IPS DF 19.7 (cell line): ENCODE measurements at places on chromosomes 1 and 21.

DNA sequence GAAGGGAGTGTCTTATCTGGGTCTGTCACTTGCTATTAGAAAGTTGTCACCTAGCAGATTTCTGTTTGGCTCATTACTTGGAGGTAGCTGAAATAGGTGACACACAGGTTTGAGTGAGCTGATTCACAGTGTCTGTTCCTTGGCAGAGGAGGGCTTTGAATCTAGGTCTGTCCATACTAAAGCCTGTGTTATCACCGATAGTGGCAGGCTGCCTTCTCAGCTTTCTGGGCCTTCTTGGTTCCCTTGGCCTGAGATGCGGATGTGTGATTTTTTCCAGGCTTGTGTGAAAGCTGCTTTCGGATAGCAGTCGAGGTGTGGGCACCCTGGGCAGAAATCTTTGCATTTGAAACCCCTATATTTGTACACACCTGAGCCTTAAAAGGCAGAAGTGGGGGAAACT lies 73.9 kb downstream of the ACTL8 start:
- DNase-seq = no peak

- no peak for DNase-seq
Measured at GRCh38 chr1:154467434-154468102, 34.5 kb upstream of the TDRD10 start.

DNA sequence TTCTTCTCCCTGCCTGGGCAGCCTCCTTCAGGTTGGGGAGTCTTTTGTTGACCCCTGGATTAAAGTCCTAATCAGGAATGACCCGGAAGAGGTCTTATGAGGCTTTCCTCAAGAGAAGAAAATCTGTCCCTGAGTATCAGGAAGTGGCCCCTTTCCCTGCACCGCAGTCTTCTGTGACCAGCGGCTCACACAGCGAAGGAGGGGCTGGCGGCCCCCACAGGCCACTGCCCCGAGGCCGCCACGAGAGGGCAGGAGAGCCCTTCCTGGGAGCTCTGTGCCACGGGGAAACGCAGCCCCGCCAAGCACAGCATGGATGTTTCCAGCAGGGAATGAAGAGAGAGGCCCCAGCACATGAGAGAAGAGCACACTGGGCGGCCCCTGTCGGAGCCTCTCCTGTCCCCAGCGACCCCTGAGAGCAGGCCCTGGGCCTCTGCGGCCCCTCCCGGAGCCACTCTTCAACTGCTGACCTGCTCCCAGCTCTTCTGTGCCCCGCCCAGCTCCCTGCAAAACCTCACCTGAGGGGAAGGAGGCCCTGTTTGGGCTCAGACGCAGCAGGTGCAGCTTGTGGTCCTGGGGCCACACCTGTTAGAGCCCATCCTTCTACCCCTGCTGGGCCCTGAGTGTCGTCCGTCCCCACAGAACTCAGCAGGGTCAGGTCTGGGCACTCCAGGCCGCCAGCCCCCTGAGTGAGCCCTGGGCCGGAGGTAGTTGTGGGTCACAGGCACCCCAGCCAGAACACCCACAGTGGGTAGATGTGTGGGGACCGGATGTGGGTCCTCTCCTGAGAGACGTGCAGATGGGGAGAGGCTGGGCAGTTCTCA lies 4.9 kb upstream of the POFUT2 start:
- no peak for DNase-seq

GRCh38 chr1:20359451-20360330 lies 69.0 kb downstream of the VWA5B1 start:
- no peak for DNase-seq

DNA sequence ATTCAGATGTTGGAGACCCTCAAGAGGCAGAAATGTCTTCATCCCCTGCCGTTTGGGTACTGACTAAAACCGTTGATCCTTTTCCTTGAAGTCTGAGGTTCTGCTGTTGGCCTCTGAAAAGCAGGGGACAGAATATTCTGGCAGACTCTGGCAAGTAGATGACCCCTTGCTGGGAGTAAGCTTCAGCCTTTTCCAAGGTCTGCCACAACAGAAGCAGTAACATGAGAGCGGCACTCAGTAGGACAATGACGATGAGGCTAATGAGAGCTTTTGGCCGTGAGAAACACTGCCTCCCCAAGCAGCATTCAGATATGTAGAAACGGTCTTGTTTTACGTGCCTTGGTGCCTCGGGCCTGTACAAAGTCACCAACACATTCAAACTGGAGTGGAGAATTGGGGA lies 143.7 kb downstream of the ST6GALNAC5 start:
- DNase-seq = no peak

- DNase-seq = no peak
Measured at GRCh38 chr1:213550804-213551203, 437.0 kb upstream of the PROX1 start.

GRCh38 chr1:114154963-114155322 lies 1.3 kb upstream of the SYT6 start:
- DNase-seq = no peak

GRCh38 chr1:231419738-231420298 lies 2.3 kb downstream of the EGLN1 start:
- no peak for DNase-seq

DNA sequence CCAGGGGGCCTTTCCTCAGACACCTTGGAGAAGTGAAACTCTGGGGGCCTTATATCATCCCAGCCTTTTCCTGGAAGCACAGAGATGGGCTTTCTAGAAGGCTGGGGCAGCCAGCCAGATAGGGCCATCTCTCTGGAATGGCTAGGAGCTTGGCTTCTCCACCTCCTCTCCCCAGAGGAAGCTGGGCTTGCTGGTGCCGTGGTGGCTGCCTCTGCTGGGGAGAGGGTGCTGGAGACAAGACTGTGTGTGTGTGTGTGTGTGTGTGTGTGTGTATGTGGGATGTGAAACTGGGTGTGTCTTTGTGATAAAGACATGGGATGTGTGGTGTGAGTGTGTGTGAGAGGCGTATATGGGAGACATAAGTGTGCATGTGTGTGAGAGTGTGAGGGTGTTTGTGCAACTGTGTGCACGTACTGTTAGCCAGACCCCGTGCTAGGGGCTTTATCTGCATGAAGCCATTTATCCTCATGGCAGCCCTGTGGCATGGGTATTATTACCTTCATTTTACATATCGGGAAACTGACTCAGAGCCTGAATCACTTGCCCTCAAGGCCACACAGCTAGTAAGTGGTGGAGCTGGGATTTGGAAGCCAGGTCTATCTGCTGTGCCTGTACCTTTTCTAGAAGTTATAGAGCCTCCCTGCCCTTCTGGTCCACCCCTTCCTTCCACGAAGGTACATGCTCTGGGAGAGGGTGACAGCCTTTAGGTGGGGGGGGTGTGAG lies 44.2 kb downstream of the PTPRU start:
- DNase-seq = no peak

GRCh38 chr1:206674745-206675175 lies 9.9 kb upstream of the MAPKAPK2 start:
- no peak for DNase-seq

DNA sequence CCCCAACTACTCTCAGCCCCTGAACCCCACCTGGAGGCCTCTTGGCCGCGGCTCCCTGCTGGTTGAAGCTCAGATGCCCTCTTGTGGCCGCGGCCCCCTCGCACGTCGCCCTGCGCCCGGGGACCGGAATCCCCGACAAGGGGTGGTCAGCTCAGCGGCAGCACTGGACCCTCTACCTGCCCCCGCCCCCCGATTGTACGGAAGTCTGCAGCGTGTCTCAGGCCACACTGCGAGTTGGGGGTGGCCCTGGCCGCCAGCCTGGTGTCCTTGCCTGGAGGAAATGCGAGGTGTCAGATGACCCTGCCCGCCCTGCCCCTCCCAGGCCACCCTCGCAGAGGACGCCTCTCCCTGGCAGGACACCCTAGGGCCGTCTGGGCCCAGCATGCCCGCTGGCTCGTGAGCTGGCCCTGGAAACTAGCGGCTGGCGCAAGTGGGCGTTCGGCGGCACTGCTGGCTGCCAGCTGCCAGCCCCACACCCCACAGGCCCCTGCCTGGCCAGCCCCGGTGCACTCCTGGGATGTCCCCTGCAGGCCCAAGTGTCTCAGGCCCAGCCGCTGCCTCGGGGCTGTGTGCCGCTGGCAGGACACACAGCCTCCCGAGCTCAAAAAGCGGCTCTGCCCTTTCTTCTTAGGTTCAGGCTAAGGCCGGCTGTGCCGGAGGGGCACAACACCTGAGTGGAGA lies 60.8 kb downstream of the EDN2 start:
- DNase-seq = no peak

GRCh38 chr1:207803678-207804077 lies 51.8 kb downstream of the CD46 start:
- no peak for DNase-seq

DNA sequence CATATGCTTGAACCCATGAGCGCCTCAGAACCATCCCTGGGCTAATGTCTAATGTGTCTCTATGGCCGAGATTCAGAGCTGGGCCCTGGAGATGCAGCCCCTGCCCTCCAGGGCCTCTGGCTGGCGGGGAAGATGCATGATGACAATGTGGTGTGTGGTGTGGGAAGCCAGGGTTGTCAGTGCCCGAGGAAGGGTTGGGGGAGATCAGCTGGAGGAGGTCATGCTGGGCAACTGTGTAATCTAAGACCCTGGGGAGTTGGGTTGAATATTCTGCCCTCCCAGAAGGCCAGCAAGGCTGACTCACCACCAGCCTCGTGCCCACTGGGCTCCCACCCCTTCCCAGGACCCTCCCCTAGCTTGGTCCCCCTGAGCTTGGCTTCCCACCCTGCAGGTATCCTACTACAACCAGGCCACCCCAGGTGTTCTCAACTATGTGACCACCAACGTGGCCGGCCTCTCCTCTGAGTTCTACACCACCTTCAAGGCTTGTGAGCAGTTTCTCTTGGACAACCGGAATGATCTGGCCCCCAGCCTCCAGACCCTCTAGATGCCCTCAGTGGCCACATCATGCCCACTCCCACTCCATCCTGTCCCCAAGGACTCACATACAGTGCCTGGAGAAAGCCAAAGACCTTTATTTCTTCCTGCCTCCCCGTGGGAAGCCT lies 14.6 kb downstream of the FAM151A start:
- DNase-seq = no peak

DNA sequence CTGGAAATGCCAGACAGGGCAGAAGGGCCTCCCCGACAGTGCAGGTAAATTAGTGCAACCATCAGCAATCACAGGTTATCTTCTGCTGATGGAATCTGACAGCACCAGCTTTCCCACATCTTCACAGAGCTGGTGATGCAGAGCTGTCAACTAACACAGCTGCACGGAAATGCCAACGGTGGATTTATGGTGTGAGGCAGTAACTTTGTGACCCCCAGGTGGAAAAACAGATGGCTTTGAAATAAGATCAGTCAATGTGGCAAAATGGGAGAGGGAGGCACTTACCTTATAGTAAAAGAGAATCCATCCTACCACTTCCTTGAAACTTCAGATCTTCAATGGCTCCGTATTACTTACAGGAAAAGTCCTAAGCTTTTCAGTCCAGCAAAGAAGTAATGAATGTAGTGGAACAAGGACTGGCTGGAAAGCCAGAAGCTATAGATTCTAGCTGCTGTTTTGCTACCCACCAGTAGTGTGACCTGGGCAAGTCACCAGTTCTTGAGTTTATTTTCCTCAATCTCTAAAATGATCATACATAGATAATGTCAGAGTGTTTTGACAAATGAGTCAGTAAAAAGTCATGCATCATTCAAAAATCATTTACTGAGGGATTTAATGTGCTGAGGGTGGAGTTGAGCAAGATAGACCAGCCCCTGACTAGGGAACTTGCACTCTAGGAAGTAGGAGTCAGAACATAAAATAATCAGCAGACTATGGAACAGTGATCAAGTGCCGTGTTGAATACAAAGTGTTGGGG lies 245.7 kb upstream of the JUN start:
- no peak for DNase-seq

GRCh38 chr1:8524627-8525157 lies 206.8 kb downstream of the SLC45A1 start:
- no peak for DNase-seq

- no peak for DNase-seq
Measured at GRCh38 chr21:15932726-15933125, 202.9 kb downstream of the USP25 start.

GRCh38 chr1:52296345-52296744 lies 69.7 kb downstream of the CC2D1B start:
- no peak for DNase-seq

DNA sequence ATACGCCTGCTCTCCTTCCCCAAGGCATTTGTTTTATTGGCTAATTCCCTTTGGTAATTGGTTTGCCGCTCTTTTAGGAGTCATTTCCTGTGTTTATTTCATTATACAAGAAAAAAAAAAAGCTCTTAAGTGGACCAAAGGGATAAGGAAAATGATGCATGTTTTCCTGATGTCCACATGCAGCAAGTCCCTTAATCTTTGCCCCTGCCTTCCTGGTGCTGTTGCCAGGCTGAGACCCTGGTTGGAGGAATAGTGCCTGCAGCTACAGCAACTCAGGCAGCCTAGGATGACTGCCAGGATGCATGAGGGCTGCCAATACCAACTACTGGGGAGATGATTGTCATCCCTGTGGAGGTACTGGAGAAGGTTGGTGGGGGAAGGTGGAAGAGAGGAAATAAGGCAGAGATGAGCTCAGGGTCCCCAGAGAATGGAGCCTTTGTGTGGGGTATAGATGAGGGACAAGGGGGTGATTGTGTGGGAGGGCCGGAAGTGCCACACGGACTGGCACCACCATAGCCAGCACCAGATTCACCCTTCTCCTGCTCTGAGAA lies 6.1 kb upstream of the GATAD2B start:
- no peak for DNase-seq

DNA sequence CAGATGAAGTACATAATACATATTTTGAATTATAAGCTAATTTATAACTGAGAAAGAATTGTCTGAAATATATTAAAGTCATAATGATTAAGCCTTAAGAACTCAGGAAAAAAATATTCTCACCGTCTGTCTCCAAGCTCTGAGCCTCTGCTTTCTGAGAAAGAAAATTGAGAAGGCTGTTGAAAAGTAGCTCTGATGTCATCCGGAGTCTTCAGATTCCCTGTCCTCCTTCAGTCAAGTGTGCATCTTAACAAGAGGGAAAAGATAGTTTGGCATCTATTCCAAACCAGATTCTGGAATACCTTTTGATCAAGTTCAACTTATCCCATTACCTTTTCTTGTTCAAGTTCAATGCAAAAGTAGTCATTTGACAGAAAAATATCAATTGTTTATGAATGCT lies 50.6 kb downstream of the NRIP1 start:
- DNase-seq = no peak

- no peak for DNase-seq
Measured at GRCh38 chr1:171252482-171252881, 4.2 kb downstream of the FMO1 start.

- no peak for DNase-seq
Measured at GRCh38 chr1:178126741-178127185, 32.9 kb downstream of the RASAL2 start.

DNA sequence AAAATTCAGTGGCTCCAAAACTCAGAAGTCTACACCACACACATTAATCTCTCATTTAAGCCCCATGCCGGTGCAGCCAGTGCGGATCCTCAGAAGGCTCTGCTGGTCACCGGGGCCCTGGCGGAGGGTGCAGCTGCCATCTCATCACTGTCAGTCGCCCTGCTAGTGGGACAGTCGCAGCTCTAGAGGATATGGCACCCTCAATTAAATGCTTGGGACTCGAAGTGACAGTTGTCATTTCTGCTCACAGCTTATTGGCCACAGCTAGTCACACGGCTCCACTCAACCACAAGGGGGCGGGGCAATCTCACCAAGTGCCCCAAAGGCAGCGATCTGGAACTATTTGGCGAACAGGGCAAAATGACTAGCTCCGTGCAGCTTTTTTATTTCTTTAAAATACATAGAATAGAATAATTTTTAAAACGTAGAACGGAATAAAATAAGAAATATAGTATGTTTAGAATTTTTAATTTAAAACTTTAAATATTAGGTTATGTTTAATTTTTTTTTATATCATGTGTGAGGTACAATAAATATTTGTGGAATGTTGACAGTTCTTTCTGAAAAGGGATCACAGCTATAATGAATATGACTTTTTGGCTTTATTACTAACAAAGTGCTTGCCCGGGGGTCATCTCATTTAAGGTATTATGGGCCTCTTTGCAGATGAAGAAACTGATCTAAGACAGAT lies 8.0 kb upstream of the MAN1C1 start:
- no peak for DNase-seq

GRCh38 chr1:15625056-15625917 lies 8.0 kb downstream of the DDI2 start:
- DNase-seq = no peak
